ENCODE measurements at places on chromosomes 5 and 9.

- DNase-seq = no peak
Observed at GRCh38 chr5:3217771-3218495, 377.7 kb upstream of the IRX1 start.

DNA sequence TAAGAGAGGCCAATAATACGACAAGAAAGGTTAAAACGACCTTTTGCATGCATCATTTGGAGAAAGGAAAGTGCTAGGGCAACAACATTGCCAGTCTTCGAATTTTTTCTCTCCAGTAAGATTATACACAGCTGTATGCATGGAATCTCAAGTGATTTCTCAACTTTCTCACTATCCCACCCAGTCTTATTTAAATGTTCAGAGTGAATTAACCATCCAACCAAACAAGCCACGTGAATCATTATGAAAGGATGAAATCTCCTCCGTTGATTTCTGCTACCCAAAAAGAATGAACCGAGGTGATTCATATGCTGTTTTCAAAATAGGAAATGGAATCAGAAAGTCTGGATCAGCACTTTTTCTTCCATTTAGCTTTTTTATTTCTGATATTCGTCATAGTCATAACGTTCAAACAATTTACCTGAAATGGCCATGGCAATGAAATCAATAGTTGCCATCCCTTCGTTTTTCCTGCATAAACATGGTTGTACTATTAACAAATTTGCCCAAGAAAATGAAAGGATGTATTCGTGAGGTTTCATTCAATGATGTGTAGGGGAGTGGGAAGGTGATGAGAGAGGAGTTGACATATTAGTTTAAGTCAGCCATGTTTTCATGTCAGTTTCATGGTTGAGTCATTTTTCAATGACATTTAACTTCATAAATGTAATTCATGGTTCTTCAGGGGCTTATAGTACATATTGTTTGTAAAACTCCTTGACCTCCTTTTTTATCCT is 170.9 kb upstream of the WWC1 start:
- DNase-seq = no peak

GRCh38 chr5:84148651-84149050 is 236.0 kb downstream of the EDIL3 start:
- DNase-seq = no peak

DNA sequence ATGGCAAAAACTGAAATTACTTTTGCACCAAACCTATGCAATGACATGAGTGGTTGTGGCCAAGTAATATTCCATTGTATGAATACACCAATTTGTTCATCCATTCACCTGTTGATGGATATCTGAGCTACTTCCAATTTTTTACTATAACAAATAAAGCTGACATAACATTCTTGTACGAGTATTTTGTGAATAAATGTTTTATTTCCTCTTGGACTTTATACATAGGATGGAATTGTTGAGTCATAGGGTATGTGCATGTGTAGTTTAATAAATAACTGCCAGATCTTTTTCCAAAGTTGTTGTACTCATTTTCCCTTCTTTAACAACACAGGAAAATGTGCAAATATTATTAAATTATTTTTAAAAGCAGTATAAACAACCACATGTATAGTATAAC is 146.1 kb upstream of the ZNF462 start:
- no peak for DNase-seq

DNA sequence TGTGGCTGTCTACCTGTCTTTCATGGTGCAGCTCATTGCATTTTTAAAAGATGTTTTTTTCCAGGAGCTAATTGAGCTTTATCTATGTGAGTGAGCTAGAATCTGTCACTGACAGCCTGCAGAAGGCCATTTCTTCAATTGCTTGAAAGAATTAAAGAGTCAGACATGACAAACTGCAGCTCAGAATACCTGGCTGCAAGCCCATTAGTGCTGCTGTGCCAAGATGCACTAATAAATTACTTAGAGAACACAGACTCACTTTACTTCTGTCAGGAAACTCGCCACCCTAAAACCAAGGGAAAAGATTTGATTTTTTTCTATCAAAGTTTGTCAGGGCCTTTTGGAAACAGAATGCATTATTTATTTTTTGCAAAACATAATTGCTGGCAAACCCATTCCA is 368.3 kb downstream of the CAAP1 start:
- DNase-seq = no peak

DNA sequence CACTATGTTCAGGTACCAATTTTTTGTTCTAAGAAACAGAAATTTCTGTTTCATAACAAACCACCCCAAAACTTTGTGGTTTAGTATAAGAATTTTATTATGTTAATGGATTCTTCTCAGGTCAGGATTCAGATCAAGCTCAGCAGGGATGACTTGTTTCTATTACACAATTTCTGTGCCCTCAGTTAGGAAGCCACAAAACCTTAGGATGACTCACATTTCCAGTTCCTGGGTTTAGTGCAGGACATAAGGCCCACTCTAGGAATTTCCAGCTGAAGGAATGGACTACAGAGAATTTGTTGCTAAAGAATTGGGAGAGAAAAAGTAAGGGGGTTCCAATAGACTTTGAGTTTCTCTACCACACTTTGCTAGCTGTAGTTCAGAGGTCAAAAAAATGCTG is 629.3 kb downstream of the ANXA1 start:
- no peak for DNase-seq

- DNase-seq = no peak
Observed at GRCh38 chr5:142697356-142698255, 11.7 kb upstream of the FGF1 start.

DNA sequence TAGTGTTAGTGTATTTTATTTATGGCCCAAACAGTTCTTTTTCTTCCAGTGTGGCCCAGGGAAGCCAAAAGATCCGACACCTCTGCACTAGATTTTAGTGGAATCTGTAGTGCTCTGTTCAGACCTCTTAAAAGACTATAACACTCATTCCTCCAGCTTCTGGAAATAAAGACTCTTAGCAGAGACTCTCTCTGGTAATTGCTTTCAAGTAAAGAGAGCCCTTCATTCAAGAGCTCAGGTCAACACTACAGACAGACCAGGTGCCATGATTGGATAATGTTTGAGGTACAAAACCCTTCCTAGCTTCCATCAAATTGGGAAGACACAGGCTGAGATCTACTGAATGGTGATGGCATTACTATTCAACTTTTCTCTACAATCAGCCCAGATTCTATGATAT is 255.8 kb downstream of the PRDM9 start:
- no peak for DNase-seq

DNA sequence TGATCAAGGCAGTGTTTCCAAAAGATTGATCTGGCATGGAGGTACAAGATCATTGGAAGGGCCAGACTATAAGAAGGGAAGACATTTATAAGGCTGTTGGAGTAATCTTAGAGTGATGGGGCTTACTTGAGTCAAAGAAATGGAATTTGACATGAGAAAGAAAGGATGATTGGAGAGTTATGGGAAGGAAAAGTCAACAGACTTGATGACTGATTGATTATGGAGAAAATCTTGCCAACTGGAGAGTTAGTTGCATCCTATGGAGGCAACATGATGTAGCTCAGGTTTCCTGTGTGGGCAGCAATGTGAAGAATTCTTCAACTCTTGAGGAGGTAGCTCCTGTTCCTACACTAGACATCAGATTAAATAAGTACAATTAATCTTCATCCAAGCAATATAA is 10.9 kb upstream of the MAST4 start:
- DNase-seq = no peak

- DNase-seq = peak; percentile 64
Observed at GRCh38 chr5:32076699-32077695, 97.1 kb downstream of the GOLPH3 start.

DNA sequence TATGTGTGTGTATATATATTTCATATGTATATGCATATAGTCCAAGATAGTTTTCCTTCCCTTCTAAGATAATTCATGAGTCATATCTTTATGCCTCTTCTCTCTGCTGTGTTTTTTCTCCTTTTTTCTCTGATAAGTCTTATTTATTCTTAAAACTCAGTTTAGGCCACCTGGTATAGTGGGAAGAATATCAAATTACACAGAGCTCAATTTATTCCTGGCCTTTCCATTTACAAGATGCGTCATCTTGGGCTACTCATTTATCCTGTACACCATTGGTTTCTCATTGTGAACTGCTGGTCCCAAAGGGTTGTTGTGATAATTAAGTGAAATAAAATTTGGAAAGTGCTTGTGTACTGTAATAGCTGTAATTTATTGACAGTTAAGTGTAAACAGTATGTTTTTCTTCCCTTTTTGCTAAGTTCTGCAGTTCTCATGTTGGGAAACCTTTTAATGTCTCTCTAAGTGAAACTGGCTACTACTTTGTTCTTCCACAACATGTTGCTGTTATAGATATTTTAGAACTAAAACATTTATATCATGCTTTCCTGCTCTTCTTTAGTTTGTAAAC is 19.4 kb downstream of the CCDC171 start:
- no peak for DNase-seq

DNA sequence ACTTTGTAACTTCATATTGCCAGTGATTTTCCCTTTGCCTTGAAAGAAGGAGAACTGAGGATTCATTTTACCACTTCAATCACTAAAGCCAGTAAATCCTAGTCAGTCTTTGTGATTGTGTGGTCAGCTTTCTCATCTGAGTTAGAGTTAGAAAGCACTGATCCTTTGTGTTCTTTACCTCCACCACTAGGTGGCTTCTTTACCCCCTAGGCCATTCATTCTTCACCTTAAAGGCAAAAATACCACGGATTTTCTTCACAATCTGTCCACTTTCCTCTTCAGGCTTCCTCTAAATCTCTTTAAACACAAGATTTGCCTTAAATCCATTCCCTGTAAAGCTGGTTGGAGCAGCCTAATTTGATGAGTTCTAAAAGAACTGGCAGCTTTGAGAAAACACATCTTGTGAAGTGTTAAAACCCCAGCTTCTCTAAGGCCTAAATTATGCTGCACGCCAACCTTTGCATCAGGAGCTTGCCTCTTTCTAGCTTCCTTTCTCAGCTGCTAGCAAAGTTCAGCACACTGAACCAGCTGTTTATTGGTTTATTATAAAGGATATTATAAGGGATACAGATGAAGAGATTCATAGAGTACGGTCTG is 20.4 kb downstream of the BDP1 start:
- no peak for DNase-seq

DNA sequence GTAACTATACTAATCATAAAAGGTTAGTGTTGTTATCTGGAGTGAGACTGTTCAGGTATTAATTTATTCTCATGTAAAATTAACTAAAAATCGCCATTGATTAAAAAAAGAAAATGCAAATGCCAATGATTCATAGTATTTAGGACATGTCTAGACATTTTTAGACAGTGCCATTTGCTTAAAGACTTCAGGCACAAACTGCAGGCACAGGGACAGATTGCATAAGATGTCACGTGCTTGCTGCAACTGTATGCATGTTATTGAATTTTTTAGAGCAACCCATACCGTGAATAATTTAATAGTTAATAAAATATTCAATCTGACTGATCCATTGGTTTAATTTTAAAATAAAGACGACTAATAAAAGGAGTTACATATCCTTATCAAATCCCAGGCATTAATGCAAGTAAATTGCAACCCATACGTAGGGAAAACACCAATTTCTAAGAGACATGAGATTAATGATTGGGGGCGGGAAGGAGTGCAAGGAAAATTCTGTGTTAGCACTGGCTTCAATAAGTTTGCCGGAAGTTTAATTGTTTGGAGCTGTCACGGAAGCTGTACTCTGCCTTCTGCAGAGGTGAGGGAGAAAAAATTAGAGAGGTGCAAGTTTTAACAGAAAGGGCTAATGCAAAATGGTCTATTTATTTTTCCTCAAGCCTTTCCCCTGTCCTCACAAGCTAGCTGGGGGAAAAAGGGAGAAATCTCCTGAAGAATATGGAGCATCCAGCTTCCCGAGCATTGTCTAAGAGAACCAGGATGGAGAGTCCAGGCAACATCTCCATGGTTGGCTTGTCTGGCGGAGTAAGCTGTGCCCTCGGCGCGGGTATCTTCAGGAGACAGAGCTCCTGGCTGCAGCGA is 2.9 kb downstream of the EDIL3 start:
- no peak for DNase-seq

- no peak for DNase-seq
Observed at GRCh38 chr9:108207561-108208165, 648.1 kb downstream of the ACTL7B start.

DNA sequence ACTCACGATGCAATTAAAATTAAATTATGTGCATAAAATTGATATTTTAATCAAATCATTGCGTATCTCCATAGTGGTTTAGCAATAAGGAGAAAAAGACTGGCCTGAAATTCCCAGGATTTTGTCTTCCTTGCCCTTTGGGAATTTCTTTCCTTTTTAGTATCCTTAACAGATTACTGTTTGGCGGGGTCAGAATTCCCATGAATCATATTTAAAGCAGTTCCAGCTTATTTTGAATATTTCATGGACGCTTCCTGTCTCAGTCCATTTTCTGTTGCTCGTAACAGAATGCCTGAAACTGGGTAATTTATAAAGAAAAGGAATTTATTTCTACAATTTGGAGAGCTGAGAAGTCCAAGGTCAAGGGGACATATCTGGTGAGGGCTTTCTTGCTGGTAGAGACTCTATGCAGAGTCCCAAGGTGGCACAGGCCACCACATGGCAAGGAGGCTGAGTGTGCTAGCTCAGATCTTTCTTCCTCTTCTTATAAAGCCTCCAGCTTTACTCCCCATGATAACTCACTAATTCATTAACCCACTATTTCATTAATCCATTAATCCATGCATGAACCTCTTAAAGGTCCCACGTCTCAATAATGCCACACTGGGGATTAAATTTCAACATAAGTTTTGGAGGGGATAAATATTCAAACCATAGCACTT is 37.8 kb downstream of the CDH6 start:
- DNase-seq = no peak

- no peak for DNase-seq
Observed at GRCh38 chr9:86181379-86182315, 77.8 kb downstream of the C9orf153 start.

GRCh38 chr5:123097871-123098735 is 9.1 kb downstream of the PRDM6 start:
- DNase-seq = no peak

DNA sequence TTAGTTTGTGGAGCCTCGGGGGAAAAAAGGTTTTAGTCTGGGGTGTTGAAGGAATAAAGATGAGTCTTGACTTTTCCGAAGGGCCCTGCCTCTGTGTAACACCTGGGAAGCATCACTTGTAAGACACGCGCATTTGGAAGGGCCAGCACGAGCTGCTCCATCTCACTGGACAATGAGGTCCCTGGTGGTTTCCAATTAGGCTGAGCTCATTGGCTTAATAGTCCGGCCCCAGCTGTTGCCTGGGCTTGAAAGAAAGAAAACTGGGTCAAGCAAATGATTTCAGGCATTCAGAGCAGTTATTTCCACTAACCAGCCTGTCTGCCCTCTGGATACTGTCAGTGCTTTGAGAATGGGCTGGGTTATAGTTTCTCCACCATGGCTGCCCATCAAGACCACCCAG is 64.5 kb downstream of the NSUN2 start:
- no peak for DNase-seq

- peak; percentile 67 for DNase-seq
Observed at GRCh38 chr5:42057254-42057690, 132.2 kb downstream of the FBXO4 start.

GRCh38 chr5:59034498-59035186 is 451.8 kb downstream of the RAB3C start:
- DNase-seq = no peak

GRCh38 chr5:174047472-174048099 is 2.1 kb downstream of the NSG2 start:
- no peak for DNase-seq

All from activated CD4-positive, alpha-beta T cell treated with anti-CD3 and anti-CD28 coated beads for 48 hours (primary cell).